ENCODE measurements at places on chromosomes 7 and 10. TPM values are rescaled to one million over a fixed set of nuclear protein-coding genes. Genes with fewer than 3 reads are reported as not detected.

- no peaks in the 10 kb centered on the region for H3K36me3 ChIP-seq
- no peak overlapping the region for H3K27ac ChIP-seq
- H3K4me1 ChIP-seq, result no peaks in the 10 kb centered on the region
- no peak for DNase-seq
Measured at GRCh38 chr10:65931291-65932070, 994.4 kb upstream of the LRRTM3 start.

TRIL gene
- total RNA-seq, result 8.2 TPM

GRCh38 chr10:29064680-29065079 lies 224.2 kb upstream of the LYZL1 start:
- DNase-seq, result no peak
- H3K4me3 ChIP-seq, result no peak overlapping the region
- H3K27me3 ChIP-seq, result no peaks in the 10 kb centered on the region
- H3K36me3 ChIP-seq, result no peaks in the 10 kb centered on the region
- H3K27ac ChIP-seq, result no peak overlapping the region

GRCh38 chr10:79460687-79461086 lies 15.3 kb upstream of the ZCCHC24 start:
- no peaks in the 10 kb centered on the region for H3K27me3 ChIP-seq
- no peaks in the 10 kb centered on the region for H3K4me1 ChIP-seq
- no peak overlapping the region for H3K4me3 ChIP-seq
- no peak overlapping the region for H3K27ac ChIP-seq
- no peaks in the 10 kb centered on the region for H3K36me3 ChIP-seq
- no peak for DNase-seq

HOXA10 gene
- total RNA-seq, result 2.3 TPM

MMD2 gene
- total RNA-seq, result not detected

GRCh38 chr7:102322202-102322715 lies 34.0 kb downstream of the SPDYE6 start:
- DNase-seq, result no peak
- no peak overlapping the region for H3K4me3 ChIP-seq
- H3K4me1 ChIP-seq, result no peaks in the 10 kb centered on the region
- H3K27me3 ChIP-seq, result no peaks in the 10 kb centered on the region
- H3K36me3 ChIP-seq, result no peaks in the 10 kb centered on the region
- no peak overlapping the region for H3K27ac ChIP-seq

DNA sequence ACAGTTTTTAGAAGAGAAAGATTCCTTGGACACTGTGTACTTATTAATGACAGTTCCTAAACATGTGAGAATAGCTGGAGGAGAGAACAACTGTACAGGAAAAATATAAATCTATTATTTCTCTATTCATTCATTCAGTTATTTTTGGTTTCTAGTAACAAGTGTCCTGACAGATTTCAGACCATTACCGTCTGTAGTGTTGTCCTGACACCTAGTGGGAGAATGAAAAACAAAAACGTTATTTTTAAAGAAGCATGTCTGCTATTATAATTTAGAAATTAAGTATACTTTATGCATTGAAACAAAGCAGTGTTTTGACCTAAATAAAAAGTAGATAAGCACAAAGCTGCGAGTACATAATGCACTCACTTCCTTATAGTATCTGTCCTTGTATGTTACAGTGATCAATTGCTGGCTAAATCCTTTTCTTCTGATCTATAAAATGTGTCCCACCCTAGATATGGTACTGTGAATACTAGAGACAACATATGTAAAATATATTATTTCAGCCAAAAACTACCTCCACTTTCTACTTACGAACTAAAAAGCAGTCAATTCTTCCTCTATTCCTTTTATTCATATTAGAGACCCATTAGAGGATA lies 575.6 kb downstream of the ARL4A start:
- no peaks in the 10 kb centered on the region for H3K36me3 ChIP-seq
- H3K4me1 ChIP-seq, result no peaks in the 10 kb centered on the region
- no peaks in the 10 kb centered on the region for H3K27me3 ChIP-seq
- H3K27ac ChIP-seq, result no peak overlapping the region
- no peak for DNase-seq
- no peak overlapping the region for H3K4me3 ChIP-seq
